CD4-positive, alpha-beta T cell treated with Interleukin-2 at 100 ng/mL for 4 hours (primary cell): ENCODE measurements at places on chromosomes 1 and 21.

DNA sequence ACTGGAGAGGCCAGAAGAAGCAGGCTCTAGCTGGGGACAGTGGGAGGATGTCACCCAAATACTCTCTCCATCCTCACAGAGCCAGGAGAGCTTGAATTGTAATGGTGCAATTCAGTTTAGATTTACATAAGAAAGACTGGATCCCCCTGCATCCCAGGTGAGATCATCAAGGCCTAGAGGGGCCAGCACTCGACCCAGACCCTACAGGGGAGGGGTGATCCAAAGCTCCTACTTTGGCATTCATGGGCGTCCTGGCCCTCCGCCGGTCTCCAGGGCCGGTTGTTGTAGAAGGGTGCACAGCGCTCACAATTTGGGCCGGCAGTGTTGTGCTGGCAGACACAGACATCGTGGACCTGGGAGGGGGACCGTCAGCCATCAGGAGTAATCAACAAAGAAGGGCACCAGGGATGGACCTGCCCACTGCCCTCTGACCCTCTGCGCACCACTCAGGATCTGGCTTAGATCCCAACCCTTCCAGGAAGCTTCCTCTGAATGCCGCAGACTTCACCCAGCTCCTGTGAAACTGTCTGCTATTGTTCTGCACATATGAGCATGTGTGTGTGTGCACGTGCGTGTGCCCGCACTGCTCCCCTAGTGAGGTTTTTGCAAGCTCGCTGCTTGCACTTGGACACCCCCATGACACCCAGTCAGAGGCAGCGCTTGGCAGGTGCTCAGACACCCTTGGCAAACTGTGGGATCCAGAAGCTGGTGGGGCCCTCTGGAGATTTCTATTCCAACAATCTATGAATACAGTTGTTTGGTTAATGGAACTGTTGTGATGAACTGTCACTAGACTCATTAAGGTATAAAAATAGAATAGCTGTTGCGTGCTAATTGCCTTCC lies 21.6 kb downstream of the LAMB3 start:
- no peak for DNase-seq

DNA sequence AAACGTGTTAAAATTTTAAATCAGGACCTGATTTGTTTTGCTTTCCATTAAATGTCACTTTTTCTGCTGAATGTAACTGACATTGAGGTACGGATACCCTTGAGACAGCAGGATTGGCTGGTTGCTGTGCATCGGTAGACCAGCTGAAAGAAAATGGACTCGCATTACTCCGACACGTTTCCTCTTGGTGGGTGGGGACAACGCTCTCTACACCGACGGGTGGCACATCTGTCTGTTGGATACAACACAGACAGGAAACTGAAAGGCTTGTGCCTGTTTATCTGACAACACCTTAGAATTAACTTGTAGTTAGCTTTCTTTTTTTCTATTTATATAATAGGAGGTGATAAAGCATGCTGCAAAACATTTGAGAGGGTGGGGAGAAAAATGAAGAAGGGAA lies 19.4 kb downstream of the PRPF38A start:
- DNase-seq, result peak; percentile 88

GRCh38 chr1:236727521-236727920 lies 41.2 kb downstream of the ACTN2 start:
- no peak for DNase-seq

GRCh38 chr1:6352138-6352563 lies 41.4 kb downstream of the ACOT7 start:
- DNase-seq, result no peak

DNA sequence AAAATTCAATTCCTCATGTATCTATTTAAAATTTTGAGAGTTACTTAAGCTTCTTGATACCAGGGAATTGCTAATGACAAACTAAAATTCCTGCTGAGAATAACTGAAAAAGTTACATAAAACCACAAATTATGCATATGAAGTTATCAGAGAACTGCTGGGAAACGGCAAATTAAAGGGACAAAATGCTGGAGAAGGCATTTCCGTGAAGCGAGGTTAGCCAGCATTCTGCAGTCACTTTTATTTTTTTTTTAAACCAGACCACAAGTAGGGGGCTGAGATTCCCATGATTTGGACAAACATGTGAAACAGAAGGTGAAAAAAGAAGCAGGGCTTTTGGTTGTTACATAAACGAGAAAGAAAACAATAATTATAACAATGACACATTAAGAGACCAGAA lies 737.6 kb upstream of the CHRM3 start:
- DNase-seq, result no peak

- no peak for DNase-seq
Observed at GRCh38 chr1:12629511-12629956, 11.5 kb upstream of the DHRS3 start.

GRCh38 chr1:66693856-66694255 lies 58.4 kb upstream of the DYNLT5 start:
- DNase-seq, result no peak

DNA sequence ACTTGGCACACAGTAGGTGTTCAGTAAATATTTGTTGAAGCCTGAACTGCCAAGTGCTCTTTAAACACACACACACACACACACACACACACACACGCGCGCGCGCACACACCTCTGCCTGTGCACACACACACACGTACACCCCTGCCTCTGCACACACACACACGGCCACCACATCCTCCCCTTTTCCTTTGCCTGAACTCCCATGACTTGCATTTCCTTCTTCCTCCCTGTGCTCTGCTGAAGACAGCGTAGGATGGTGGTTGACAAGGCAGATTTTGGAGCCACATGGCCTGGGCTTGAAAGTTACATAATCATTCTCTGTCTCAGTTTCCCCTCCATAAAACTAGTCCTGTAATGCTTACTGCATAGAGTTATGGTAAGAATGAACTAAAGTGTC lies 712.3 kb downstream of the PTPRU start:
- DNase-seq, result no peak

DNA sequence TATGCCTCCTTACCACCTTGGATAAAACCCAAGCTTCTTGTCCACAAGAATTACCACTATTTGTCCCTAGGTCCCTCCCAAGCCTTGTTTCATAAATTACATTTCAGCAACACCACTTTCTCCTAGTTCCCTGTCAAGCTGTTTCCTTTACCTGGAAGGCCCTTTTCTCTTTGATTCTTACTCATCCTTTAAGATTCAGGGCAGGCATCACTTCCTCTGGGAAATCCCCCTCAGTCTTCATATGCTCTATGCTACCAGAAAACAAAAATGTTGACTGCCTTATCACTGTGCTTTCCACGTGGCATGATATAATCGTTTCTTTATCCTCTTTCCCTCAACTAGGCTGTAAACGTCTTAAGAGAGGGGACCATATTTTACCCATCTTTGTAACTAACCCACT lies 102.7 kb downstream of the LYST start:
- peak; percentile 24 for DNase-seq

DNA sequence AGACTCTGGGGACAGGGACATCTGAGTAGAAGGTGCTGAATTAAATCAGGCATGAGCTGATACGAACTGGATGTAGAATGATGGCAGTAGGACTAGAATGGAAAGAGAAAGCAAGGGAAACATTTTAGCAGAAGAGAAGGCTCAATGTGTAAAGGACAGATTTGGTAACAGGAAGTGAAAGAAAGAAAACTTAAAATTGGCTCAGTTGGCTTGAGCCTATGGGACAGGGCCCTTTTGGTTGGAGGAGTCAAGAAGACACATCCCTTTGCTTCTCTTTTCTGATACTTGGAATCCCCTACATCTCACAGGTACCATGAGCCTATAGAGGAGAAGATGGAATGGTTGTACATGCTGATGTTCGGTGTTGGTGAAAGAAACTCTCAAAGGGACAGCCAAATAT lies 300.6 kb upstream of the PLXNA2 start:
- no peak for DNase-seq

GRCh38 chr1:202004711-202005110 lies 5.7 kb upstream of the ELF3 start:
- no peak for DNase-seq

DNA sequence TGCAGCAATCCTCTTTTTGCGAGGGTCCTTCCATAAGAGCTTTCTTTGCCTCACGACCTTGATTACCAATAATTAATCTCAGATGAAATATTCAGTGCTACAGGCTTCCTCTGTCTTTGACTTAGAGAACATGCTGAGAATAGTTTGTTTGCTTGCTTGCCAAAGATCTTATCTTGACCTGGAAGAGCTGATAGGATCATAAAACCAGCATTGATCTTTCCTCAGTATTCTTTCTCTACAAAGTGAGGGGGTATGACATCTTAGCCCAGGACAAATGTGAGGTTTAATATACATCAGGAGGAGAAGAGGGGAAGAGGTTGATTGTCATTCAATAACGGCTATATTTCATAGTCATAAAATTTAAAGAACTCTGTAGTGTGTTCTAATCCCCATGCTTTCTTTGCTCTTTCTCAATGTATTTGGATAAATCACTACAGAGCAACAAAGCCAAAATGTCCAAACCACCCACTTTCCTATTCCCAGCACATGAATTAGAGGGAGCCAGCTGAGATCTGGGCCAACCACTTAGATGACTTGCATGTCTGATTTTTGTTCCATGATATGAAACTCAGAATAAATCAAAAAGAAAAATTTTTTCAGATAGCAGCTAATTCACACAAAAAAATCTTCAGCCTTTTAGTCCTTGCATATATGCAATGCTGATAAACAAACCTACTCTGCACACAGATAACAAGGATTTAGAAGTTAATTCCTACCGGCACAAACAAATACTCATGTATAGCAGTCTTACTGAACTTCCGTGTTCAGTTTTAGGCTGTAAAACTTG lies 50.5 kb upstream of the IPO9 start:
- no peak for DNase-seq

- DNase-seq, result no peak
Observed at GRCh38 chr1:59165353-59165752, 131.5 kb upstream of the FGGY start.

DNA sequence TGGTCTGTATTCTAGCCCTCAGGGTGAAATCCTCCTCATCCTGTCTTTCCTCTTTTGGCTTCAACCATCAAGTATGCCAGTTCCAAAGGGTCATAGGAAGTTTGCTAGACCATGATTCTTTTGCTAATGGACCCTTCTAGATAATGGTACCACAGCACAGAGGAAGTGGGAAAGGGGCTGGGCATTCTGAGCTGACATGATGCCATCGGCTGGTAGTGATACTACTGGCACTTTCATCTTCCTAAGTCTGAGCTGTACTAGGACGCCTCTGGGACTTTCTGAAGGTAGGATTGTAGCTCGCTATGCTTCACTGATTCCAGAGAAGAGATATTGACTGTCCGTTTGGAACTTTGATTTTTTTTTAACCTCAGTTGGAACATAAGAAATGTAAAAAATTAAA lies 11.4 kb downstream of the FASLG start:
- DNase-seq, result no peak

DNA sequence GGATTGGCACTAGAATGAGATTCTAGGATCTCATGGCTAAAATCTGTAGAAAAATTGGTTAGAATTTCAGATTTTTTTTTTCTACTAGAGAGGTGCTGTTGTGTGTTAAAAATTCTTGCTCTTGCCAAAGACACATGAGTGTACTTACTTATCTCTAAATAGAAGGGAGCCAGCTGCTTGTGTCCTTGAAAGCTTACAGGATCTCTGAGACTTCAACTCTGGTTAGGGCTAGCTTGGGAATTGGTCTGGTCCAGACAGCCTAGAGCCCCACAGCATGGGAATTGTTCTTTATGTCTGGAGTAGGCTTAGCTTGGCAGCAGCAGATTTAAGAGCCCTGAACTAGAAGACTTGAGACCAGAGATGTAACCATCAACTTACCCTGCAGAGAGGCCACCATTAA lies 37.3 kb downstream of the MACO1 start:
- DNase-seq, result no peak

- no peak for DNase-seq
Observed at GRCh38 chr1:19877181-19877750, 4.9 kb upstream of the OTUD3 start.

DNA sequence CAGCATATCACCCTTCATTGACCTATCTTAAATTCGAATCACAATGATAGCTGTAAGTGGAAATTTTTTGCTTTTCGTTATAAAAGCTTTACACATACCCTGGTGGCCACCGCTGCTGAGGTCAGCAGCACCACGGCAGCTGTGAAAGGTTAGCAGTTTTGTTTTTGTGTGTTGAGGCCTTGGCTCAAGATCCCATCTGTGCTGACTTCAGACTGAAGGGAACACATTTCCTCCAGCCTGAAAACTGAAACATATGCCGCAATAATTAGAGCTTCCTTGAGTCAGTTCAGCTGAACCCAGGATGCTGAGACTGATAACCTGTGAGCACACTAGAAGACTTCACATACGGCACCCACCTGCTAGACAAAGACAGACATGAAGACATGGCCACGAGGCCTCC lies 103.0 kb downstream of the SMYD3 start:
- DNase-seq, result no peak

GRCh38 chr1:94202241-94202640 lies 35.1 kb downstream of the ARHGAP29 start:
- DNase-seq, result no peak

DNA sequence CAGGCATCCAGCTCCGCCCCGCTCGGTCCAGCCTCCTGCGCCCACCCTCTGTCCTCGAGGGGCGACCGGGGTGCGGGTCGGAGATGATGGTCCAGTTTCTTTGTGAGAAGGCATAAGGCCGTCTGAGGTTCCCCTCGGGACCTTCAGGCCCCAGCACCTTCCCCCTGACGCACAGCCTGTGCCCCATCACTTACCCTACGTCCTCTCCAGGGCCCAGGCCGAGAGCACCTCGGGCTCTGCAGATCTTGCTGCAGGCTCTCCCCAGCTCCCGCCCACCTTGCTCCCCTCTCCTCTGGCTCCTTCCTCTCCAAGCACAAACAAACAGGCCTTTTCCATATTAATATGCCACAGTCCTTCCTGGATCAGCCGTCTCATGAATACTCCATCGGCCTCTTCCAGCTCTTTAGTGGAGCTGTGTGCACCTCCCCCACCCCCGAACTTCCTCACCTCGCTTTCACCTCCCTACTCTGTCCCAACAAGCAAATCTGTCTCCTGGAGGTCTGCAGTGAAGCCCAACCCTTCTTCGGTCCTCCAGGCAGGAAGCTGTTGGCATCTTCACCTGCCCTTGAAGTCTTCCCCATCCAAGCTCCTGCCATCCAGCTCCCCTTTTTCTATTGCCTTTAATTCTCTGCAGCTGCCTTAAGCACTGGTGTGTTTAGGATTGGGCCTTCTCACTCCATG lies 448 bp upstream of the COL9A2 start:
- no peak for DNase-seq

- peak; percentile 77 for DNase-seq
Observed at GRCh38 chr1:15323351-15323988, 76.4 kb downstream of the FHAD1 start.

DNA sequence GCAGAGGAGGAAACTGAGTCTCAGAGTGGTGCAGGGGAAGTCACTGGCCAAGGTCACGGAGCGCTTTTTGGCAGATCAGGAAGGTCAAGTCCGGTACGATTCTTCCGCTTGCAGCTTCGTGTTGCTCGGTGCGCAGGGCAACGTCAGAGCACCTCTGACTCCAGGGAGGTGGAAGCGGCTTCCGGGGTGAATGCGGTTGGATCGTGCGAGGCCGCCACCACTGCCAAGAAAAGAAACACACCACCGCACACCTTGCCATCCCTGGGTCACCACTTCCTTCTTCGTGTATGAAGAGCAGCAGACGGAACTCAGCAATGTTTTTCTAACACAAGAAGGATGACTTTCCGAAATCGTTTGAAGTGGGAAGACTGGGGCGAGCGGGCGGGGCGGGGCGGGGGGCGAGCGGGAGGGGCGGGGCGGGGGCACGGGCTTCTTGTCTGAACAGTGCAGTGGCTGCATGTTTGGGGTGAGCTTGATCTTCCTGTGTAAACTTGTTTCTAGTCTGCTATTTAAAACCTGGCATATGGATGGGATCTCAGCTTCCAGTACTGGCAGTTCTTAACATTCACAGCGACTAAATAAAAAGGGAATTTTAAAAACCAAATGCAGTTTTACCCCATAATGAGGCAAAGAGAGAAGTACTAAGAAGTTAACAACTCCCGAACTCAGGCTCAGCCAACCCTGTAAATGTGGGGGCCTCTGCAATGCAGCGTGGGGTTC lies 300.0 kb downstream of the RRAGC start:
- peak; percentile 79 for DNase-seq
